ENCODE measurements at places on chromosomes 6 and 20. TPM values are rescaled to one million over a fixed set of nuclear protein-coding genes. Genes with fewer than 3 reads are reported as not detected.

Gene OPN5
- not detected for total RNA-seq

DNA sequence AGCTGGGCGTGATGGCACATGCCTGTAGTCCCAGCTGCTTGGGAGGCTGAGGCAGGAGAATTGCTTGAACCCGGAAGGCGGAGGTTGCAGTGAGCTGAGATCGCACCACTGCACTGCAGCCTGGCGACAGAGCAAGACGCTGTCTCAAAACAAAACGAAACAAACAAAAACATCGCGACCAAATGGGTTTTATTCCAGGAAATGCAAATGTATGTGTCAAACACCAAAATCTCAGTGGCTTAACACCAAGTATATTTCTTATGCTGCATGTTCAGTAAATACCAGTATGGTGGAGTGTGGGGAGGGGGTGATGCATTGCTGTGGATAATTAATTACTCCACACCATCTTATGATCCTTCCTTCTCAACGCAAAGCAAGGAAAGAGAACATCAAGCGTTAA lies 28.1 kb downstream of the ACTR5 start:
- no peaks in the 10 kb centered on the region for H3K27me3 ChIP-seq
- H3K36me3 ChIP-seq: peaks cover 14% of the 10 kb centered on the region
- no peak overlapping the region for H3K4me3 ChIP-seq
- no peaks in the 10 kb centered on the region for H3K4me1 ChIP-seq
- no peak overlapping the region for H3K27ac ChIP-seq

GRCh38 chr6:167569879-167570278 lies 245.0 kb downstream of the TTLL2 start:
- no peaks in the 10 kb centered on the region for H3K27me3 ChIP-seq
- H3K4me1 ChIP-seq: no peaks in the 10 kb centered on the region
- H3K4me3 ChIP-seq: no peak overlapping the region
- H3K36me3 ChIP-seq: no peaks in the 10 kb centered on the region
- H3K27ac ChIP-seq: no peak overlapping the region

DNA sequence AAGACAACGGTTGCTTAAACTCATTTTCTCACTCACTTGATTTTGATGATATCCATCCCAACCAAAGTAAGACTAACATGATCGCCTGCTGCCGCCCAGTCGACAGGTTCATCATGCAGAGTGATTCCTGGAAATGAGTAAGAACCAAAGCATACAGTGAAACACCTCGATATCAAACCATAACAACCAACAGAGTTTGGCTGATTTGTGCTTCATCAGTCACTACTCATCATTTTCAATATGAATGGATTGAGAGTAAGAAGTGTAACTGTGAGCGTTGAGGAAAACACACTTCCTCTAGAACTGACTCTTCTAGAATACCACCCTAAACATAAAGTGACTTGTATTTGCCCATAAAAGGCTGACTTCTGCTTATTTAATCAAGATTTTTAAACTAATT lies 29.2 kb upstream of the ALDH8A1 start:
- no peaks in the 10 kb centered on the region for H3K27me3 ChIP-seq
- no peak for DNase-seq
- no peaks in the 10 kb centered on the region for H3K4me1 ChIP-seq
- H3K36me3 ChIP-seq: peaks cover 10% of the 10 kb centered on the region
- no peak overlapping the region for H3K27ac ChIP-seq

- no peak for DNase-seq
- no peaks in the 10 kb centered on the region for H3K4me1 ChIP-seq
- H3K36me3 ChIP-seq: no peaks in the 10 kb centered on the region
These were observed 31.8 kb upstream of the BLCAP start for GRCh38 chr20:37559312-37560027.

Gene DEFB114
- total RNA-seq: not detected

GRCh38 chr6:43060034-43060754 lies 763 bp downstream of the KLC4 start:
- DNase-seq: no peak
- H3K27me3 ChIP-seq: no peaks in the 10 kb centered on the region
- peak overlapping the region; percentile 53 for H3K4me3 ChIP-seq
- H3K27ac ChIP-seq: peak overlapping the region; percentile 93

DNA sequence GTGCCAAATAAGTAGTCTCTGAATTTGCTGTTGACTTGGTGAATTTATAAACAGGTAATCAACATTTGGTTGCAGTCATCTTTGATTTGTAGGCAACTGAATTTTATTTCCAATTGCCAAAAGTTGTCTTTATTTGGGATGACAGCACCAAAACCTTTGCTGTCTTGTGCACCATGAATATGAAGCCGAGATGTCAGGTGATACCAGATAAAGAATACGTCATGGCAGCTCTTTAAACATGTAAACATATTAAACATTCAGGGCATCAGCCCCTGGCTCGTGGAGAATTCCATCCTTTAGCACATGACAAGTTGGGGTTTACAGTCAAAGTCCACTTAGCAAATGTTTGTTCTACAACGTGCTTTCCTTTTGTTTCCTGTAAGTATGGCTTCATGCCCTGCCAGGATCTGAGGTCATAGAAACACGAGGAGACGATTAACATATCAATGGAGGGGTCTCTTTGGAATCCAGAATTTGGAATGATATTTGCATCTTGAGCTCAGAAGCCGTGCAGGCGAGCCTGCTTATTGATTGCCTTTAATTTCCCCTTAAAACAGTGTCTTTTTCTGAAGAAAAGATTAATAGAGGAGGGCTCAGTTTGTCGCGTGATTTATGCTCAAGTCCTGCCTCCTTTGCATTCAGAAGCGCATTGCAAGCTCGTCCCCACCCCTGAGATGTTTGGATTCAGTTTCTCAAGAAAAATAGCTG lies 170.2 kb upstream of the ZNF217 start:
- H3K27ac ChIP-seq: peak overlapping the region; percentile 39
- peaks cover 18% of the 10 kb centered on the region for H3K4me1 ChIP-seq
- no peaks in the 10 kb centered on the region for H3K36me3 ChIP-seq

- no peak for DNase-seq
- H3K27me3 ChIP-seq: no peaks in the 10 kb centered on the region
These were observed 143.9 kb upstream of the RALGAPA2 start for GRCh38 chr20:20856306-20856705.

Gene FAM217B
- 3.9 TPM for total RNA-seq

DNA sequence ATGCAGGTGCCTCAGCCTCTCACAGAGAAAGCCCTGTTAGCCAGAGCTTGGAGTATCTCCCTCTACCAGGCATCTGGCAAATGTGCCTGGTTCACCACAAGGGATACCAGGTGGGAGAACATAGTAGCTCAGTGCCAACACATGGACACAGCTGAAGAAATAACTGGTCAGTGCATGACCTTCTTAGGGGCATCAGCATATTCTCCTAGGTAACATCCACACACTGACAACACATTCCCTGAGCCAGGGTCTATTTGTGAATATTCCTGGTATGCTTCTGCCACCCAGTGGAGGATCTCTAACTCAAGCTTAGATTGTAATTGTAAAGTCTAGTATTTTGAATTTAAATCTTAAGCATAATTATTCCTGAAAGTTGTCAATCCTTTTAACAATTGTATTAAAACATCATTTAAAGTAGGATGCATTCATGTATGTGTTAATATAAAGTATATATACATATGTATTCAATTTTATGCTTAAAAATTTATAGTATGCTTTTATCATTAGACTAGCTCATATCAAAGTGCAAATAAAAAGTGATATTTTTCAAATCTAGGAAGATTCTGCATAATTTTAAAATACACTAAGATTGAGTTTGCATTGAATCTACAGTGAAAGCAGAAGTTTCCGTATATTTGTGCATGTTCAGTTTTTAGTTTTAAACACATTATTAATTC lies 45.3 kb upstream of the COL21A1 start:
- peak; percentile 62 for DNase-seq
- no peaks in the 10 kb centered on the region for H3K4me1 ChIP-seq
- H3K27ac ChIP-seq: no peak overlapping the region
- no peak overlapping the region for H3K4me3 ChIP-seq
- no peaks in the 10 kb centered on the region for H3K27me3 ChIP-seq

- H3K4me1 ChIP-seq: no peaks in the 10 kb centered on the region
- DNase-seq: no peak
- no peaks in the 10 kb centered on the region for H3K27me3 ChIP-seq
- H3K36me3 ChIP-seq: no peaks in the 10 kb centered on the region
These were observed 634.3 kb upstream of the MAP3K7 start for GRCh38 chr6:91221072-91221720.

GRCh38 chr20:17468073-17468840 lies 62.9 kb downstream of the BFSP1 start:
- no peak overlapping the region for H3K4me3 ChIP-seq
- no peaks in the 10 kb centered on the region for H3K4me1 ChIP-seq

- no peaks in the 10 kb centered on the region for H3K36me3 ChIP-seq
- peaks cover 14% of the 10 kb centered on the region for H3K4me1 ChIP-seq
- no peaks in the 10 kb centered on the region for H3K27me3 ChIP-seq
- DNase-seq: peak; percentile 97
- H3K4me3 ChIP-seq: no peak overlapping the region
These were observed 39.6 kb downstream of the SLC23A2 start for GRCh38 chr20:4961746-4962145.

Gene CEP57L1
- total RNA-seq: 21.9 TPM

GRCh38 chr20:46945465-46945864 lies 50.8 kb downstream of the EYA2 start:
- no peaks in the 10 kb centered on the region for H3K36me3 ChIP-seq
- no peaks in the 10 kb centered on the region for H3K27me3 ChIP-seq
- DNase-seq: peak; percentile 30
- H3K4me3 ChIP-seq: no peak overlapping the region

Gene SKIC2
- total RNA-seq: 34.7 TPM

DNA sequence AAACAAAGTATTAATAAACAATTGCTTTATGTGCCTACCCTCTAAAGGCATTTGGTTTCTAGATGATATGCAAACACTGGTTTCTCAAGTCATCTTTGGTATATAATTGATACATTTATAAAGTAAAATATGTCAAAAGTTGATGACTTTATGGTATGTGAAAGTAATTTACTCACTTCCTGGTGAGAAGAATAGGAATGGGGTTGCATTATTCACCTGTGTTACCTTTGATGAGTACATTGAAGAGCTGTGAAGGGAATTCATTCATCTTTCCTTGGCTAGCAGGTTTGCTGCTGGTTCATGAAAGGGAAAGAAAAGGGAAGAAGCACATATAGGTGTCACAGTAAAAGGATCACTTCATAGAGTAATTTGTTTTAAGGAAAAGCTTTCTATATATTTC lies 20.4 kb downstream of the RNF217 start:
- H3K36me3 ChIP-seq: peaks cover 12% of the 10 kb centered on the region
- peaks cover 22% of the 10 kb centered on the region for H3K4me1 ChIP-seq
- no peak overlapping the region for H3K4me3 ChIP-seq
- DNase-seq: no peak
- no peak overlapping the region for H3K27ac ChIP-seq

- DNase-seq: peak; percentile 88
- no peaks in the 10 kb centered on the region for H3K27me3 ChIP-seq
- H3K4me1 ChIP-seq: peaks cover 13% of the 10 kb centered on the region
- peak overlapping the region; percentile 73 for H3K27ac ChIP-seq
These were observed 51.9 kb upstream of the SLC22A16 start for GRCh38 chr6:110528101-110528929.

Gene RAET1G
- total RNA-seq: 2.2 TPM

DNA sequence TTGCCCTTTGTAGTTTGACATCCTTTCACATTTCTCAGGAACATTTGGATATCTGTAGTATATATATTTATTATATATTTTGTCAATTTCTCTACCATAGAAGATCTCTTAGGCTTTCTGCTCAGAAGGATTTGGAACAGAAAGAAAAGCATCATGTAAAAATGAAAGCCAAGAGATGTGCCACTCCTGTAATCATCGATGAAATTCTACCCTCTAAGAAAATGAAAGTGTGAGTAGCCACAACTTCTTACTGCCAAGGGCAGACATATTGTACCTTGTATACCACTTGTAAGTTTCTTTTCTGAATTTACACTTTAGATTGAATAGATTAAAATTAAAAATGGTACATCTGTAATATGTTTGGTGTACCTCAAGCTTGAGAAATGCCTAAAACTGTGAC lies 31.2 kb downstream of the TPX2 start:
- H3K4me3 ChIP-seq: no peak overlapping the region
- DNase-seq: no peak
- peaks cover 1% of the 10 kb centered on the region for H3K36me3 ChIP-seq

DNA sequence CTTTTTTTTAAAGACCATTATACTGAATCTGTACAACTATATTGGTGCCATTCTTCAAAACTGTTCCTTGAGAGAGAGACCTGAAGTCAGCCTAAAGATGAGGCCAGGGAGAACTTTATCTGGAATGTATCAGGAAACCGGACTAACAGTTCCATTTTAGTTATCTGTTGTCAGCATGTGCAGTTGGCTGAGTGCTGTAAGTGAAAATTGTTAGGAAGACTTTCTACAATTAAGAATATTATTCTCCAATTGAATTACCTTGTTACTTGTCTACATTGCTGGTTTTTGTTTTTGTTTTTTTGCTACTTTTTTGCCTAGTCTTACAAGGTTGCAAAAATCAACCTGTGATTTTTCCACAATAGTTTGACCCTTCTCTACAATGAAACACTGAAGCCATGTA lies 7.5 kb downstream of the CEP57L1 start:
- no peaks in the 10 kb centered on the region for H3K27me3 ChIP-seq
- no peak overlapping the region for H3K4me3 ChIP-seq
- no peak overlapping the region for H3K27ac ChIP-seq
- H3K36me3 ChIP-seq: peaks cover 3% of the 10 kb centered on the region
- H3K4me1 ChIP-seq: no peaks in the 10 kb centered on the region

Gene CCDC170
- total RNA-seq: 0.54 TPM

Gene CST7
- total RNA-seq: not detected

- peaks cover 10% of the 10 kb centered on the region for H3K4me1 ChIP-seq
- DNase-seq: peak; percentile 34
- H3K27me3 ChIP-seq: no peaks in the 10 kb centered on the region
These were observed 22.4 kb downstream of the TAF4 start for GRCh38 chr20:62043131-62043914.

GRCh38 chr6:169775321-169775720 lies 23.9 kb downstream of the ERMARD start:
- no peak overlapping the region for H3K27ac ChIP-seq
- H3K36me3 ChIP-seq: peaks cover 29% of the 10 kb centered on the region
- H3K4me3 ChIP-seq: no peak overlapping the region
- no peaks in the 10 kb centered on the region for H3K27me3 ChIP-seq

- H3K36me3 ChIP-seq: peaks cover 28% of the 10 kb centered on the region
- H3K27me3 ChIP-seq: no peaks in the 10 kb centered on the region
- no peak for DNase-seq
These were observed 182.7 kb upstream of the AKAP12 start for GRCh38 chr6:151057061-151057460.

Gene PSORS1C2
- not detected for total RNA-seq
